ENCODE measurements at places on chromosomes 6 and 20.

DNA sequence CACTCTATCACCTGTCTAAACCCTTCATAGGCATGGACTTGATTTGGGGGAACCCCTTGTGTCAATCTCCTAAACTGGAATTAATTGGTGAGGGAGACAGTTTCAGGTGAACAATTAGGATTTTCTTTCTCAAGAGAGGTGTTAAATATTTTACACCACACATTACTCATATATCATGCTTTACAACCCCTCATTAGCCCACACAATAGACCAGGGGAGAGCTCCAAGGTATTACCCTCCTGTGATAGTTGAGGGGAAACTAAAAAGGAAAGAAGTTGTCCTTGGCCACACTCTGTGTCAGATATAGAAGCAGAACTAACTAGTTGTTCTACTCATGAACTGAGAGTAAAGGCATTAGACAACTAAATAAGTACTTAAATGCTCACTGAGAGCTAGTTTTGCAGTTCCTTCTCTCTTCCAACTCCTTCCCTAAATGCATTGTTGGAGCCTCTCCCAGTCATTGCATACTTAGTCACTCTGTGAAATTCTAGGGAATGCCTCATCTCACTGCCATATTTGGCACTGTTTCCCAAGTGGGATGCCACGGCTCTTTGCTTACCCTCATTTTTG lies 183.7 kb upstream of the CEP162 start:
- DNase-seq, result peak; percentile 68

- DNase-seq, result no peak
Observed at GRCh38 chr20:46741924-46742668, 32.6 kb downstream of the SLC2A10 start.

GRCh38 chr20:11716239-11716944 lies 201.3 kb upstream of the BTBD3 start:
- peak; percentile 80 for DNase-seq

DNA sequence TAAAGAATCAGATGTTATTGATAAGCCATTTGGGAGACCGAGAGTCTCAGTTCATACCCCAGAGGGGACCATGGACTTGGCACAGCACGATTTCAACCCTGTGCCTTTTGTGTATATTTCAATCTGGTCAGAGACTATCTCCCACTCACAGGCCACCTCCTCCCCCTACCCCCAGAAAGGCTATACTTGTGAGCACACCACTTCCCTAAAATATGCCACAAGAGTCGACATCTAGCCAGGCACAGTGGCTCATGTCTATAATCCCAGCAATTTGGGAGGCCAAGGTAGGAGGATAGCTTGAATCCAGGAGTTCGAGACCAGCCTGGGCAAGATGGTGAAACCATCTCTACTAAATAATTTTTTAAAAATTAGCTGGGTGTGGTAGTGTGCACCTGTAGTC lies 13.6 kb upstream of the TCF15 start:
- DNase-seq, result no peak

GRCh38 chr6:14703586-14703985 lies 542.3 kb upstream of the JARID2 start:
- no peak for DNase-seq

GRCh38 chr6:13336553-13336952 lies 8.2 kb upstream of the TBC1D7 start:
- DNase-seq, result peak; percentile 73

GRCh38 chr6:18148304-18149025 lies 6.4 kb downstream of the TPMT start:
- peak; percentile 72 for DNase-seq

DNA sequence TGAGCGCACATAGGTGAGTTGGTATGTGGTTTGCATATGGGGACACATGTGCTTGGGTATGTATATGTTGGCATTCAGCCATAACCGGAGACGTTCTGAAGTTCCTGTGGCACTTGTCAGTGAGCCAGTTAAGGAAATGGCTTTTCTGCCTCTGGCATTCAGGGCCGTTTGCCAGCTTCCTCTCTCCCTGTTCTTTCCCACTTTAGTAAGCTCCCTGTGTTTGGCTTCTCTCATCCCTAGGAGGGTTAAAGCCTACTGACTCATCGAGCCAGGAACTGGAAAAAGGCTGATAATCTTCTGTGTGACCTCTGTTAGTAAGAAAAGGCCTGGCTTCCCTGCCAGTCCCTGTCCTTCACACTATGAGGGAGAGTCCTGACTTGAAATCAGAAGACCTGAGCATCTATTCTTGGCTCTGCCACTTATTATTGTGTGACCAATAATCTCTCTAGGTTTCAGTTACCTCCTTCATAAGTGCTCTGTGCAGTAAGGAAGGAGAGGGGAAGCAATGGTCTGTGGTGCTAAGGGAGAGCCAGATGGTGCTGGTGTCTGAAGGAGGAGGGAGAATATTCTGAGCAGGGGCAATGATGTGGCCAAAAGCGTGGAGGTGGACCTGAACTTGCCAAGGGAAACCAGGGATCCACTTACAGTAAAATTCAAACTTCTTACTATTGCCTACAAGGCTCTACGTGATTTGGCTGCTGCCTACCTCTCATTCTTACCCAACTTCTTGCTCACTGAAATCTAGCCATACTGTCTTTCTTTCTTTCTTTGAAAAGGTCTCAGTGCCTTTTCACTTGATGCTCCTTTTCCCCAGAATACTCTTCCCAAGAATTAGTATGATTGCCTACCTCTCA lies 31.4 kb downstream of the ACSS2 start:
- DNase-seq, result peak; percentile 91

GRCh38 chr20:20548527-20549266 lies 163.7 kb downstream of the RALGAPA2 start:
- DNase-seq, result no peak

DNA sequence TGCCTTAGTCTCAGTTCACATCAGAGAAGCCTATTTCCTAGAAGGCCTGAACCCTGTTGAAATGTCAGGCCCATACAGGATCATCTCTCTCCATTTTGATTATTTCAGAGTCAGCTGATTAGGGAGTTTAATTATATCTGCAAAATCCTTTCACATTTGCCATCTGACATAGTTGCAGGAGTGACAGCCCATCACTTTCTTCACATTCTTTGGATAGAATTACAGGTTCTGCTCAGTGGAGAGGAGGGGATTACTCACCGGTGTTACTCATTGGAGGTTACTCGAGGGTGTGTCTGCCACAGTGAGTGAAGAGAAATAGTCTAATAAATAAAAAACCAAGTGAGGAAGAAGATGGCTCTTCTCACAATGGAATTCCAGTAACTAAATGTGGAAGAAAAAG lies 216.8 kb downstream of the TMEM242 start:
- DNase-seq, result peak; percentile 47

DNA sequence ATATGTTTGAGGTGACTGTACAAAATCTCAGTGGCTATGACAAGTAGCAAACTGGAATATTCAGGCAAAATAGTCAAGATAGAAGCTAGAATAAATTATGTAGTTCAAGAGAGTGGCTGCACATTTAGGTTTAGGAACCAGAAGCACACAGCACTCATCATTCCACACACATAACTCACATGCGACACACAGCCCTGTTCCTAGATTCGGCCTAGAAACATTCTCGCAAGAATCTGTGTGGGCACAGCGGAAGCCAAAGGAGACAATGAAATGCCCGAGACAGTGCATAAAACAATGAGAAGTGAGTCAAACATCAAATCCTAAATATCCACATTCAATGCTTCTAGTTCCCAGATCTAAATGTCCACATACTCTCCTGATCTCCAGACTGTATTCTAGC lies 9.5 kb upstream of the SUPT3H start:
- no peak for DNase-seq

- DNase-seq, result no peak
Observed at GRCh38 chr20:53298911-53299310, 294.7 kb downstream of the ZNF217 start.

GRCh38 chr20:326645-327185 lies 1.4 kb downstream of the SOX12 start:
- no peak for DNase-seq

- DNase-seq, result no peak
Observed at GRCh38 chr20:57438552-57438951, 47.4 kb downstream of the RBM38 start.

DNA sequence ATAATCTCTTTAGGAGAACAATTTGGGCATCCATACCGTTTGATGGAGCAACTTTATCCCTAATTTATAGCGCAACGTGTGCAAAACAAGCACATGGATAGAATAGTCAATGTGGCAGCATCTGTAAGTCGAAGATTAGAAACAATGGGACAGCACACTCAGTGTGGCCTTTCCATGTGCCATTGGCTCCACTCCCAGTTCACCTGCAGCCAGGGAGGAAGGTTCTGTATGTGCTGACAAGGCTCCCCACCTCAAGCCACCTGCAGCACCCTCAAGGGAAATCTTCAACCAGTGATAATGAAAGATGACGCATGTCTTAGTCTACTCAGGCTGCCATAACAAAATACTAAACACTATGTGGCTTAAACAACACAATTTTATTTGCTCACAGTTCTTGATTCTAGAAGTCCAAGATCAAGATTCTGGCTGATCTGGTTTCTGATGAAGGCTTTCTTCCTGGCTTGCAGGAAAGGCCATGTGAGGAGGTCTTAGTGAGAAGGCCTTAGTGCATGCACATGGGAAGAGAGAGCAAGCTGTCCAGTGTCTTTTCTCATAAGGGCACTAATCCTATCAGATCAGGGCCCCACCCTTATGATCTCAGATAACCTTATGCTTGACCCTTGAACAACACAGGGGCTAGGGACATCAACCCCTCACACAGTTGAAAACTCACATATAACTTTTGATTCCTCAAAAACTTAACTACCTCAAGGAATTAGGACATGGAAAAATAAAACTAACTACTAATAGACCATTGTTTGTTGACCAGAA lies 34.9 kb upstream of the SHLD1 start:
- DNase-seq, result no peak

DNA sequence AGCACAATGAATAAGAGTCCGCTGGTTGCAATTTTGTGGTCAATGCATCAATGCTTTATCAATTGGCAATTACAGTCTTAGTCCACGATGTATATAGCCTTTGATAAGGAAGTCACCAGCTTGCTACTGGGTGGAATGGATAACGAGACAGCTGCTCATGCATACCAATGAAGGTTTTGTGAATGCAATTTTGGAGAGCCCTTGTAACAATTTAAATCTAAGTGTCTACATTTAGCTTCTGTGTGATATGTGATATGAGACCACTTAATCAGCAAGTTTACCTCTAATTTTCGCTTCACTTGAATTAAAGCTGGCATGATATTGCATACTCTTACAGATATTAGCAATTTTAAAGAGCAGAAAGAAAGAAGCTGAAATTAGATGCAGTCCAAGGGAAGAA lies 543.9 kb downstream of the RNF144B start:
- DNase-seq, result no peak

- no peak for DNase-seq
Observed at GRCh38 chr20:61449057-61449609, 197.1 kb downstream of the CDH4 start.

DNA sequence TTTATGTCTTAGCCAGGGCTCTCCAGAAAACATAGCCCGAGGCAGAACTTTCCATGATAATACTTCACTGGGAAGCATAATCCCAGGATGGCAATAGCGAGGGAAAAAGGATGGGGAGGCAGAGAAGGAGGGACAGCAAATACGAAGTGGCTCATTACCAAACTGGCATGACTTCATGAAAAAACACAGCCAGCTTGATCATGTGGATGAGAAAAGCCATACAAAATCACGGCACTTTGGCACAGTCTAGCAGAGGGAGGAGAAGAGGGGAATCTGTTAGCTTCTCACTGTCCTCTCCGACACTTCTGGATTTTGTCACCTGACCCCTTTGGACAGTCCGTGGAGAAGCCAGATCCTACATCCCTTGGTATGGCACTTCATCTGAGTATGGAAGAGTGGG lies 212.5 kb upstream of the GRIK2 start:
- no peak for DNase-seq

Data from HS-5 (cell line).